ENCODE measurements at places on chromosomes 1 and 21.

GRCh38 chr1:103942029-103942428 lies 192.3 kb downstream of the AMY1C start:
- no peak for DNase-seq

- no peak for DNase-seq
These were observed 466.1 kb downstream of the AJAP1 start for GRCh38 chr1:5120559-5120958.

DNA sequence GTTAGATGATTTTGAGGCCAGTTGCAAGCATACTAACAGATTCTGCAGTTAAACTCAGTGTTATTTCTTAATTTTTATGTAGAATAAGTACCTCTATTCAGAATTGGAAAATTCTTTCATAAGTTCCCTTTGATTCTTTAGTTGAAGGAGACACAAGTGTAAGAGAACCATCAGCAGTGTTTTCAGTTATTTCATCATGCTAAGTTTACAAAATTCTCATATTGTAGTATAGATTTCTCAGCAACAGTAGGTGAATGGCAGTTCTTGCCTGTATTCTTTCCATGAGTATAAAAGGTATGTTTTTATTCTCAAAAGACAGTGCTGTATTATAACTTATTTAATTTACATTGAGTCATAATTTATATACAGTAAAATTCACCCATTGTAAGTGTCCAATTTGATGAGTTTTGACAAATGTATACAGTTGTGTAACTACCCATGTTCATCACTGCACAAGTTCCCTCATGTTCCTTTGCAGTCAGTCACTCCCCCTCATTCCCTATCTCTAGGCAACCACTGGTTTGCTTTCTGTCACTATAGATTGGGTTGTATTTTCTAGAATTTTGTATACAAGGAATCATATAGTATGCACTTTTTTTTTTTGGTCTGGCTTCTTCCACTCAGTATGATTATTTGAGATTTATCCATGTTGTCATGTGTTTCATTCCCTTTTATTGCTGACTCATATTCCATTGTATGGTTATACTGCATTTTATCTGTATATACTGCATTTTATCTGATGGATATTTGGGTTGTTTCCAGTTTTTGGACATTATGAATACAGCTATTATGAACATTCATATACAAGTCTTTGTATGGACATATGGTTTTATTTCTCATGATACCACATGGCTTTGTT lies 3.9 kb downstream of the RPS6KC1 start:
- no peak for DNase-seq

- DNase-seq: no peak
These were observed 88.4 kb downstream of the GTF2B start for GRCh38 chr1:88802950-88803349.

GRCh38 chr21:46459356-46460112 lies 843 bp downstream of the DIP2A start:
- DNase-seq: no peak

GRCh38 chr1:156905651-156906050 lies 12.1 kb downstream of the PEAR1 start:
- DNase-seq: no peak

DNA sequence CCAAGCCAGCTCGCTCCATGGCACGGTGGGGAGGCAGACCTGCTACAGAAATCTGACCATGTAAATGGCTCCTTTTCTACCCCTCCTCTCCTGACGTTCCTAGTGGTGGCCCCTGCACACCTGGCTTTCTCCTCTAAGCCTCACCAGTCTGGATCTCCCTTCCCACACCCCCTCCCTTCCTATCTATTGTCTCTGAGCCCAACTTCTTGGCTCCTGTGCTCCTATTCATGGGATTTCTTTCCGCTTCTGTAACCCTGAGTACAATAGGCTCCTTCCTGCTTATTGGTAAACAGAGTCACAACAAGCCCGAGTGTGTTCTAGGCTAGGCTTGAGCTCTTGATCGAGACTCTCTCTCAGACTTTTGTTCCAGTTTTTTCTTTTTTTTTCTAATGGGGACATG lies 17.6 kb downstream of the OPTC start:
- DNase-seq: peak; percentile 27

GRCh38 chr1:116177861-116178260 lies 66.7 kb downstream of the MAB21L3 start:
- DNase-seq: no peak

DNA sequence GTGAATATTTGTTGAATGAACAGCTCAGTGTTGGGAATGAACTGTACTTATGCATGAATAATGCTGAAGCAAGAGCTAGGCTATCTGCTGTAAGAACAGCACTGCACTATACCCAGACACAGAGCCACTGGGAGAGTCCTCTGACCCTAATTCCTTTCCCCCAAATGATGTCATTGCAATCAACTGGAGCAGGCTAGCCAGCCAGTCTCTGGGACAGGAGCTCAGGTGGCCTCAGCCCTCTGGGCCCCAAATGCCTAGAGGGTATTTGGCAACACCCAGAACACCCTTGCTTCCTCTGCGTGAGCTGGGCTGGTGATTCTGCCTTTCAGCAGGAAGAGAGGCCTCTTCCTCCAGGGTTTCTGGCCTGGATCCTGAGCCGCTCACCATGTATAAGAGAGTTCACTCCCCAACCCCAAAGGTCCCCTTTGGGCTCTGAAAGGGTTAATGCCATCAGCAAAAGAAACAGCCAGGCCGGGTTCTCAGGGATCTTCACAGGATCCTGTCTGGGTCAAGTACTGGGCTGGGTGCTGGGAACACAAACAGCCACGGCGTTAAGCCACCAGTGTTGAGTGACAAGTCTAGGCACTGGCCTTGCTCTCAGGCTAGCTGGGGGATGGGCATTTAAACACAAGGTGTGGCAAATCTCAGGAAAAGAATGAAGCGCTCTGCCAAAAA lies 3.7 kb upstream of the PADI4 start:
- no peak for DNase-seq

- peak; percentile 11 for DNase-seq
These were observed 142.1 kb upstream of the COL11A1 start for GRCh38 chr1:103250441-103250861.

DNA sequence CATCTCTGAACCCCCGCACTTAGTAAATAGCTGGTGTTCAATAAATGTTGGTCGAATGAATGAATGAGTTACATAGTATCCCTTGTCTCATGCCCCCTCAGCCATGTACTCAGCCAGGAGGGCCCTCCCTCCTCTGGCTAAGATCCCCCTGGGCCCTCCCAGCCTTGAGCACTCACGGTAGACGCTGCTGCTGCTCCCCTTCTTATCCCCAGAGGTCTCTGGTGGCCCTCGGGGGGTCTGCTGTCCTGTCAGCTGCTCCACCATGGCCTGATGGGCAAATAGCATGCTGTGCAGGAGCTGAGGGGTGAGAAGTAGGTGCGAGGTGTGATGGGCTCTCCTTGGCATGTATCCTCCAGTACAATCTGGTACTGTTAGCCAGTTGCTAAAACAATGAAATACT lies 1.9 kb downstream of the ETV3L start:
- no peak for DNase-seq

DNA sequence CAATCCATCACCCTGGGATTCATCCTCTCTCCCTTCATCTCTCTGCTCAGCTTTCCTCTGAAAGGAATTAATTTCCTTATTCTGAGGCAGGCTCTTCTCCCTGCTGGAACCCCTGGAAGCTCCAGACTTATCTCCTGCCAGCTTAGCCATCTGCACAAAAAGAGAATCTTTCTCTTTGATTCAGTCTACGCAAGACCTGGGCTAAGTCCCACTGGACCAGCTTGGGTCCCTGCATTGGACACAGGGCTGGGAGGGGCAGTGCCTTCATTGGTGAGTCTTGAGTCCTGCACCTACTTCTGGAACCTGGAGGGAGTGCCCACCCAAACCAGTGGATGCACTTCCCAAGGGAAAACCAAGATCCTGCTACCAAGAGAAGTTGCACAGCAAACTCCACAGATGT lies 271.7 kb upstream of the CSF3R start:
- no peak for DNase-seq

- DNase-seq: no peak
These were observed 120.5 kb downstream of the LRRC7 start for GRCh38 chr1:69688193-69688592.

DNA sequence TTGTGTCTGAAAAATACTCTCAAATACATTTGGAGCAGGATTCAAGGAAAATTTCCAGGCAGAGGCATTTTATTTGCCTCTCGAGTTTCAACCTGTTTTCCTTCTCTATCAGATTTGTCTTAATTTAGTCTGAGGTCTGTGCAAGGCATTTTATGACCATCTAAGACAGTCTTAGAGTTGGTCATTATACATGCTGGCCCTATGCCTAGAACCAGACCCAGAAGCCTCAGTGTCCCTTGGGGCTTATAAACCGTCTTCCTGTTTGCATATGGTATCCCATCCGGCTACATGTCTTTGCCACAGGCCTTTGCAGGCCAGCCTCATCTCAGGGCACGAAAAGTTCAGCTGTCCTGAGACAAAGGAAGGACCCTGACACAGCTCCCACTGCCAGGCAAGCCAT lies 346.1 kb downstream of the SIPA1L2 start:
- peak; percentile 17 for DNase-seq

DNA sequence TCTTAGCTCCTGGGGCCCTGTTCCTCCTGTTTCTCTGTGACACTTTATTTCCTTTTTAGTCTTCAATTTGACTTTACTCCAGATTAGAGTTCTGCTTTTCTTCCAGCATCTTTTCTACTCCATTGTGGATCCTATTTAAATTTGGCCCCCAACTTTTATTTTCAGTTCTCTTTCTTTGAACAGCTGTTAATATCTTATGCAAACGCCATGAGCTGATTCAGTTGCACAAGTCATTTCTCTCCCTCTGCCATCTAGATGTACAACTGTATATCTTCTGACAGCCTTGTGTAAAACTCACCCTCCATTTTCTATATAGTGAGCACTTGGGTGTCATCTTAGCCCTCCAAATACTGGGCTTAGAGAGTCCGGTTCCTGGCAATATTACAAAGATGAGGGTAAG lies 42.2 kb downstream of the SPATA17 start:
- no peak for DNase-seq

- DNase-seq: no peak
These were observed 124.7 kb upstream of the KIAA0040 start for GRCh38 chr1:175317309-175317708.

- no peak for DNase-seq
These were observed 156.5 kb downstream of the CAMTA1 start for GRCh38 chr1:6941786-6942185.

DNA sequence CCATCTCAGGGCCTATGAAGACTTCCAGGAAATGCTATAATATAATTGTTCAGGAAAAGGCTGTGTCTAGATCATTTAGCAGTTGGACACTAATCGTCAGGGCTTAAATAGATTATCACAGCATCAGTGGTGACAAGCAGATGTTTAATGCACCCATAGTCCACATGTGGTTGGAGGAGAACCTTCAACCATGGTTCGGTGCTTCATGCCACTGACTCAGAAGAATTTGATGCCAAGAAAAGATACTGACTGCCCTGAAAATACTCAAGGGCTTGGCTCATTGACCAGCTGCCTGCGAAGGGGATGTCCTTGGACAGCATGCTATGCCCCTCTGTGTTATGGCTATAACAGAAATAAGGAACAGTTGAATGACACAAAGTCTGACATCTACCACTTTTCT lies 175.7 kb downstream of the HHIPL2 start:
- no peak for DNase-seq

GRCh38 chr1:196732526-196732925 lies 42.1 kb upstream of the CFHR3 start:
- no peak for DNase-seq

GRCh38 chr1:59833022-59833421 lies 18.3 kb downstream of the HOOK1 start:
- no peak for DNase-seq

DNA sequence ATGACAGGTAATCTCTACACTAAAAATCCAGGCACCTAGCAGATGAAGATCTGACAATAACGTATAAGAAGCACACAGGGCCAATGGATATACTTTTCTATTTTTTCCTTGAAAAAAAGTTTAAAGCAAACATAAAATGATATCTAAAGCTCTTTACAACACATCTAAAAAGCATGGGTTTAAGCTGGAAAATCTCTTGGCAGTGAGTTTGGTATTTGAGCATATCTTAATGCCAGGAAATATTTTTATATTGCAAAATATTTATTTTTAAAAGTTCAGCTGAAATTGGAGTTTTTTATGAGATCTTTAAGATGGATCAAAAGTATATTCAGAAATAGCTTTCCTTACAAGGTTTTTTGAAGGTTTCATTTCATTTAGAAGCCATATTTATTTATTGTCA lies 40.5 kb downstream of the SLC5A9 start:
- DNase-seq: no peak

GRCh38 chr1:63466759-63467158 lies 56.3 kb downstream of the ITGB3BP start:
- no peak for DNase-seq

GRCh38 chr1:25067518-25068251 lies 137.6 kb upstream of the RUNX3 start:
- peak; percentile 61 for DNase-seq

DNA sequence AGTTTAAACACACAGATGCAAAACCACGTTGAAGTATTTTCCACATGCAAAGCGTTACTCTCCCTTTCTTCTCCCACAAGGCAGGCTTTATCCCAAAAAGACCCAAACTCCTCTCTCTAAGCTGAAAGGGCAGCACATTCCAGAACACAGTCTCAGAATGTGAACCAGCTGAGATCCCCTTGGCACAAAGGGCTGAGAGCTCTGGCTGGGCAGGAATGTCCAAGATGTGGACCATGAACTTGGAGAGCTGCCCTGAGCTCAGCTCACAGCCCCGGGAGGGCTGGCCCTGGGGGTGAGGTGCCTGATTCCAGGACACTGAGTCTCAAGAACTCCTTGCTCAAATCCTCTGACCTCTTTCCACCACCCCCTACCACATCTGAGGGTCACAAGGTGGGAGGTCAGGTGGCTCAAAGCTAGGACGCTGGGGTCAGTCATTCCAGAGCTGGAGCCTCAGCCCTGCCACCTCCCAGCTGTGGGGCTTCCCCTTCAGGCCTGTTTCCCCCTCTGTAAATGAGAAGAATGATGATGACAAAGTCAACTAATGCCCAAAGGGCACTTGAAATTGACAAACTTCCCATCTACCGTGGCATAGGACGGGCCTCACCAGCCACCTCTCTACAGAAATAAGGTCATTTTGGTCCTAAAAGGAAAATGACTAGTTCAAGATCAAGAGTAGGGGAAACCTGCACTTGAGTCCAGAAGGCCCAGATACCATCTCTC lies 11.5 kb downstream of the ALDH4A1 start:
- DNase-seq: no peak

GRCh38 chr1:75985827-75986226 lies 53.6 kb upstream of the ASB17 start:
- DNase-seq: no peak

DNA sequence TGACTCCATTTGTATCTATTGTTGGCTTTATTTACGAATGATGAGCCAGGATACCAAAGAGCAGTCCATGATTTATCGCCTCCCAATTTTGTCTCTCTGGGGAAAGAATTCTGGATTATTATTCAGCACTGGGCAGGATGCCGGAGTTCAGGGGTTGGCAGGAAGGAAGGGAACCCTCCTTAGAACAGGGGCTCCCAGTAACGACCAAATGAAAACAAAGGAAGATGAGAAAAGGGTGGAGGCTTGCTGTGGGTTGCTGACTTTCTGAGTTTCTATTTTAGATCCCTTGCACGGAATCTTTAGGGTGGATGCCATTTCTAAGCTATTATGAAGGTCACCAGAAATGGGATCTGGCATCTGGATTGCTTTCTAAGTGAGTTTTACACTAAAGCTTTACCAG lies 231.2 kb upstream of the LYPLAL1 start:
- no peak for DNase-seq

- no peak for DNase-seq
These were observed 39.7 kb upstream of the TMEM125 start for GRCh38 chr1:43229826-43230780.

- DNase-seq: no peak
These were observed 318.2 kb upstream of the CAMK1G start for GRCh38 chr1:209265301-209265700.

- DNase-seq: peak; percentile 42
These were observed 8.0 kb upstream of the NAV1 start for GRCh38 chr1:201530741-201531531.
